IPS-NIHi11 (cell line): ENCODE measurements at places on chromosomes 13 and 19.
A peak's percentile ranks its signal among the peaks of the same experiment; 100 is the strongest.

DNA sequence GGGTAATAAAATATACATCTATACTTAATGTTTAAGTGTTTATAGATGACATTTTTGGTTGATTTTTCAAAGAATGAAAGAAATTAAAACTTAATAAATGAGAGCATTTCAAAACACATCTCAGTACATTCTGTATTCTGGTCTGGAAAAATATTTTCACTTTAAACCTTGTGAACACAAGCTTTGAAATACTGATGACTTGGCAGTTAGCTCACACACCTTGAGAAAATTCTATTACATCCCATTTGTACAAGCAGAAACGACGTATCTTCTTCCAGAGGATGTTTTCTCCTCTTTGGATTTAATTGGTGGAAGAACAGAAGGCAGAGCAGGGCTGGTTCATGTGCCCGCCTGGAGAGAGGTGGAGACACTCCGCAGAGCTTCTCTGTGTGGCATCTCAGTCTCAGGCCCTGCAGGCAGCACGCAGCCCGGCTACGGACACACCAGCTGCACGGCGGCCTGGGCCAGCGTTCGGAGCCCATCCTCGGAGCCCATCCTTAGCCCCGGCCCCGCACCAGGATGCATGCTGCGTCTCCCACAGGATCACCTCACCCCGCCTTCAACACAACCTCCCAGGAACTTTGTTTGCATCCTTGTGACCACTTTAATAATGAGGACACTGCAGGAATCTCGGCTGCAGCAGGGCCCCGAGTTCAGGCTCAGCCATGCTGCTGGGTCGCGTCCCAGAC, 48.6 kb downstream of the SOX1 start:
- no peak for DNase-seq

- no peak for DNase-seq
Measured at GRCh38 chr19:34837262-34837661, 64.2 kb upstream of the ZNF599 start.

GRCh38 chr13:29548722-29549121, 46.8 kb downstream of the SLC7A1 start:
- DNase-seq: no peak

DNA sequence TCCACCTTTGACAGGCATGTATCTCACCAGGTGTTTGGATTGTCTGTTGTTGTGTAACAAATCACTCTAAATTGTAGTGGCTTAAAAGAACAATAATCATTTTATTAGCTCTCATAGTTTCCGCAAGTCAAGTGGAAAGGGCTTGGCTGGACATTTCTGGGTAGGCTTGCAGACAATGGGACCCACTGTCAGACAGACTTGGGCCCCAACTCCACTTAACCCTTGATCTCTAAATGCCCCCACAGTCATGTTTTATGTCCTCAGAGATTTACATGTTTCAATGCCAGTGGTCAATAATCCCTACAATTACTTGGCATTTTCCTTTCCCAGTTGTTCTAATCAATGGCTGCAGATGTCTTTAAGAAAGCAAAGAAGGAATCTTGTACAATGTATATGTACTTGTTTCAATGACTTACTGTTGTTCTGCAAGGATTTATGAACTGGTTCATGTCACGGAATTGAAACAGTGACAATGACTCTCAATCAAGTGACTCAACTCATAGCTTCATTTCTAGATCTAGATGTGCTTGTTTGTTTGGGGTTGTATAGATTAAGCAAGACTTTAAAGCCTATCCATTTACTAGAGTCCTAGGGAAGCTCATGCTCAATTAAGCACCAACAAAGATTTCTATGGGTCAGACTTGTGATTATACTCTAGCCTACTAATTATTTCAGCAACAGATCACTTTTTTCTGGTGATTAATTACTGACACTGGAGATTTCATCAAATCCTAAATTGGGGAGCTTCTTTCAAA, 510.1 kb upstream of the NBEA start:
- DNase-seq: no peak

DNA sequence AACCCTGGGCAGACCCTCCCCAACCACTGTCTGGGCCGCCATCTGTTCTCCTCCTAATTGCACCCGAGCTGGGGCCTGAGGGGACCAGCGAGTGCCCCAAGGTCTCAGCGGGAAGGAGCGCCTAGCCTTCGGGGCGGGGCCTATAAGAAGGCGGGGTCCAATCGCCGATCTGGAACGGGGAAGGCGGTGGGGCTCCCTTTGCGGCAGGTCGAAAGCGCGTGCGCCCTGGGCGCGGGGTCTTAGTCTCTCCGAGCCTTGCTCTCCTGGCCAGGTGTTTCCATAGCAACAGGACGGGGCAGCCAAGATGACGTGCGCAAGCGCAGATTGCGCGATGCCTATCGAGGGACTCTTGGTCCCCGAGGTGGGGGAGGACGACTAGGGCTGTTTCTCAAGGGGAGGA, 2.8 kb downstream of the MAST1 start:
- peak; percentile 87 for DNase-seq

GRCh38 chr13:22102271-22102670, 431.4 kb downstream of the FGF9 start:
- no peak for DNase-seq

GRCh38 chr13:33153421-33154404, 131.8 kb downstream of the STARD13 start:
- no peak for DNase-seq

DNA sequence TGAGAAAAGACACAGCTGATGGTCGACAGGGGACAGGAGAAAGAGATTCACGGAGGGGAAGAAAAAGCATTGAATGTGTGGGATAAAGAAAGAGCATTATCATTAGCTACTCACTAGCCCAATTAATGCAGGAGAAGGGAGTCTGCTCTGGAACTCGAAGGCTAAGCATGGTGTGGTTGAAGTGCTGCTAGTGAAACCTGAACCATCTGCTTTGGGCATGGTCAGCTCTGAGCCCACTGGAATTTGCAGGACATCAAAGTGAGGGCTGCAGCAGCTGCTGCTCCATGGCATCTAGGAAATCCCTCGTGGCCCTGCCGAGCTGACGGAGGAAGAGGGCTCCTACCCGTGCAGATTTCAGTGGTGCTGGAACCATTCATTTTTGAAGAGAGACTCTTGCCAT, 320.3 kb downstream of the ATP8A2 start:
- peak; percentile 23 for DNase-seq

DNA sequence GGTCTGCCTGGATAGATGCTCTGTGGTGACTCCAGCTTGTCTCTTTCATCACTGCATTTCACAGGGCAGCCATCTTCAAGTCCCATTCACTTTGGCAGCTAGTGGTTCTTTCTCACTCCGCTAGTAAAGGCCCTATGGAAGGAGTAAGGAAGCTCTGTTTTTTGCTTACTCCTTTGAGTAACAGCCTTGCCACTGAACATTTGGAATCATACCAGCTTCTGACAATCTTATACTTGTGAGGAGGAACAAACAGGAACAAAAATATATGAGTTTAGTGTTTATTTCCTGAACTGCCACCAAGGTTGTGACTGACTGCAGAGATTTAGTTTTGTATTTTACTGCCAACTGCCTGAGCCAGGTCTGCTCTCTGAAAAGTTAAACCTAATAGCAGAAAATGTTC, 38.7 kb downstream of the KCTD4 start:
- DNase-seq: no peak

DNA sequence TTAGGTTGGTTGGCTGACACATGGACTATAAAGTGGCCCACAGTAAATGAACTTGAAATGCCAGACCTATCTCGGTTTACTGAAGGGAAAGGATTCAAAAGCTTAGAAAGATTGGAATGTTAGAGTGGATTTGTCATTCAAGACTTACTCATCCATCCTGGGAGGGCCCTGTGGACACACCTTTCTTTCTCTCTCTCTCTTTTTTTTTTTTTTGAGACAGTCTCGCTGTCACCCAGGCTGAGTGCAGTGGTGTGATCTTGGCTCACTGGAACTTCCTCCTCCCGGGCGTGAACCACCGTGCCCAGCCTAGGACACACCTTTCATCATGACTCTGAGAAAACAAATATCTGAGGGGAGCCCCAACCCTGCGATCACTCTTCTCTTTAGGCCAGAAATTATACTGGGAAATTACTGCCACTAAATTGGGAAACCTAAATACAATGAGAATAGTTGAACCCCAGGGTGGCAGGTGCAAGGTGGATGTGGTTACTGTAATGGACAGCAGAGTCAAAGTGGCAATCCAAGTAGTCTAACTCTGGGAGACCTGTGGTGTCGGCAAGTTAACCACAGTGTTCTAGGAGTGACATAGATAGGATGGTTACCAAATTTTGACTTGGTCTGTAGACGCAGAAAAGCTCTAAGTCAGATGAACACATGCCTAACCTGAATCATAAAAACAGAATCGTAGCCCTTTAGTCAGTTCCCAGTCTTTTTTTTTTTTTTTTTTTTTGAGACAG, 47.1 kb upstream of the ZMYM5 start:
- no peak for DNase-seq

DNA sequence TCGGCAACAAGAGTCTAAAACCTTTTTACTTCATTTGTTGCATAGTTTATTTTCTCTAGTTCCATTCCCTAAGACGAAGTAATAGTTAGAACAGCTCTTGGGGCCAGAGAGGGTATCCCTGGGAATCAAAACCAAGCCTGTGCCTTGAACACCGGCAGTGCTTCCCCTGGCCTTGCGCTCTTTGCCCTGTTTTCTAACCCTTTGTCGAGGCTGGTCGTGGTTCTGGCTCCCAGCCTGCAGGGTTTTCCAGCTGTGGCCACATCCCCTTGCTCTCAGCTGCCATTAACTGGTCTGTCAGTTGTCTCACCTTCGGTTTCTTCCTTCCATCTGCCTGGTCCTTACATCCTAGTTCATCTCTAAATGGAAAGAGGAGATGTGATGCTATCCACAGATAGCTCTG, 61.0 kb downstream of the HSPH1 start:
- DNase-seq: no peak

DNA sequence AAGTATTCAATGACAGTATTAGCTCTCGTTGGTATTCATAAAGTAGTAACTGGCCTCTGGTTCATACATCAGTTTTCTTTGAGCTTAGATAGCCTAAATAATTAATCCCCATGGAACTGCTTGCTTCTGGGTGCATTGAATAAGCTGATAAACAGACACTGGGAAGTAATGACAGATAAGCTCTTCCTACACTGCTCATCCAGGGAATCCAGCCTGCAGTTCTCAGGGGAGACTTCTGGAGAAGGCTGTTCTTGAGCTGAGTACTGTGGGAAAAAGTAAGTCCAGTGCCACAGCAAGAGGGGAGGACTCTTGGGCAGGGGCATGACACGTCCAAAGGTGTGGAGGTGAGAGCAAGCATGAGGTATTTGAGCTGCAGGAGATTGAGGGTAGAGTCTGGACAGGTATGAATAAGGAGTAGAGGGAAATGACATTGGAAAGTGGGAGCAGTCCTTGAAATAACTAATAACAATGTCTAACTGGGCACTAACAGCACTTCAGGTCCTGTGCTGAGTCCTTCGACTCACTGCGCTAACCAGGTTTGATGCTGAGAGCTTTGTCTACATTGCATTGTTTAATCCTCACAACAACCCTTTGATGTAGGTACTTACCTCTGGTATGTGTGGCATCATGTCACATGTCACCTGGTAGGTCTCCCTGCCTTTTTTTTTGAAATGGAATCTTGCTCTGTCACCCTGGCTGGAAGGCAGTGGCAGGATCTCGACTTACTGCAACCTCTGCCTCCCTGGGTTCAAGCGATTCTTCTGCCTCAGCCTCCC, 7.2 kb downstream of the GARRE1 start:
- no peak for DNase-seq

- no peak for DNase-seq
Measured at GRCh38 chr19:39805104-39805503, 26.4 kb downstream of the LEUTX start.

DNA sequence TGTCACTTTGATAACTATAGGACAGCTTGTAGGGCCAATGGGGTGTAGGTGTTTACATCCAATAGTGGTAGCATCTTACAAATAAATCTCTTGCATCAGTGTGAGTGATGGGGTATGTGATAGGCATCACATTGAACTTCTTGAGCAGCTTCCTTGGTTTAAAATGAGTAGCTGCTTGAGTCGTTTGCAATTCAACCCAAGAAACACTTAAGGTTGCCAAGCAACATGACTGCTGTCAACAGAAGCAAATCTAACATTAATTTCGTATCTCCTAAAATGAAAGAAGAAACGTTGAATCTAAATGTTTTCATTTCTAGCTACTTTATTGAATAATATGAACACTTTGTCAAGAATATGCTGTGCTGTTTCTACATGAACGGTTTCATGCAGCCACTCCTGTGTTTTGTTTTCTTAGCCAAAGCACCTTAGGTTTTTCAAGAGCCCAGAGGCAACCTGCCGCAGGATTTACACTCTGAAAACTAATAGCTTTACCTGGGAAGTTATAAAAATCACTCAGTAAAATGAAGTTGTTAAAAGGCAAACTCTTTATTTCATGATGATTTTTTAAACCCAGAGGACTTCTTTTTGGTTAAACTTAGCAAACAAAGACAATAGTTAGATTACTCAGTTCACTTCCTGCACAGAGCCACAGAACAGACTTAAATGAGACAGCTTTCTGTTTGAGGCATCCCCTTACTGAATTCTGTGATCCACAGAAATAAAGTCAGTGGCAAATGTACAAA, 305.2 kb downstream of the MTUS2 start:
- peak; percentile 15 for DNase-seq

GRCh38 chr13:48686636-48687210, 33.0 kb downstream of the CYSLTR2 start:
- no peak for DNase-seq

DNA sequence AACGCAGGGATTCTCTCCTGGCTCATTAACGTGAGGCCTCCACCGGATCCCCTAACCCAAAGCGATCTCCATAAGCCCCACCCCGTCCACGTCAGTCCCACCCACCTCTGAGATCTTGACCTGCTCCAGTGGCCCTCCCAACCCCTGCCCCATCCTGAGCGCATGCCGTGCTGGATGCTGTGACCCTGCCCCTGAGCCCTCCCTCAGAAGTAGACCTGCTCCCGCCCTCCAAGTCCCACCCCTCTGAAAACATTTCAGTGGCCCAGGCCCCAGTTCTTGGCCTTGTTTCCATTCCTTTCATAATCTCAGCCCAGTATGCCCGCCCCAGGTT, 19.9 kb downstream of the LMTK3 start:
- no peak for DNase-seq

GRCh38 chr13:42864952-42865767, 83.8 kb downstream of the FAM216B start:
- DNase-seq: no peak

GRCh38 chr19:511101-511851, 4.0 kb downstream of the TPGS1 start:
- DNase-seq: no peak
